ENCODE measurements at places on chromosomes 2 and 18.

DNA sequence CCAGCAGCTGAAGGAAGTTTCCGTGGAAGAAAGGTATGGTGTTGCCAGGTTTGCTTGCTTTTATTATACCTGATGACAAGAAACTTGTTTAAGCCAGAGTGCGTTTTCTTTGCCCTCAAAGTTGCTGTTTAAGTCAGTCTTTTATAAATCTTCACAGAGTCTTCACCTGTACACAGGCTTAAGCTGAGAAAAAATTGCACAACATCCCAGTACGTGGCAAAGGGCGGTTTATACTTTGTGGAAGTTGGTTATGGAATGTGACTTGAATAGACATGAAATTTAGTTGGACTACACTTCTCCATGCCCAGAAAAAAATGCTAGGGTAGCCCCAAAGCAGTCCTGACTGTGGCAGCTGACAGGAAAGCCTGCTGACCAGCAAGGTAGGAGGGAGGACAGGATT, 121.5 kb downstream of the RTN4 start:
- DNase-seq, result no peak

GRCh38 chr2:161135951-161136593, 24.2 kb upstream of the TANK start:
- DNase-seq, result no peak

- DNase-seq, result no peak
Measured at GRCh38 chr2:230765611-230766300, 53.1 kb downstream of the CAB39 start.

- DNase-seq, result no peak
Measured at GRCh38 chr18:12092398-12093229, 1.0 kb upstream of the ANKRD62 start.

DNA sequence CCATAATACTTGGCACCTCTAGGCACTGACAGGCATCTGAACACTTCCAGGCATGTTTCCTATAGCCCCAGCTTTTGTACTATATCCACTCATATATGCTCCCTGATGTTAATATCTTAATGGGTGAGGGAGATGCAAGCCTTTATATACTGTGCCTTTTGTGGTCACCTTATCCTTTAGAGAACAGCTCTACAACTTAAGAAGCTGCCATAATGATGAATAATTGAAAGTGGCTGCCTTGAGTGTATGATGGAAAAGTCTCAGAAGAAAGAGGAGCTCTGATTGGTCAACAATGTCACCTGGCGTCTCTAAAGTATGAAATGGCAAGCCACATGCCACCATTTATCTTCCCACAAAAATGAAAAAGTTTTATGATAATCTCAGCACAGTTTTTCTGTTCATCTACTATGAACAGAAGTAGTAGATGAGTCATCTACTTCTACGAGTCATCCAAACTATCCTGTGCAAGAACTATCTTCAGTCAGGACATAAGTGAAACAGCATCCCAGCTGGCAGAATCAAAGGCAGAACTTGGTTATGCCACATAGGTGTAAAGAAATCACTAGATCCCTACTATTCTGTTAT, 997.9 kb upstream of the CELF4 start:
- no peak for DNase-seq

DNA sequence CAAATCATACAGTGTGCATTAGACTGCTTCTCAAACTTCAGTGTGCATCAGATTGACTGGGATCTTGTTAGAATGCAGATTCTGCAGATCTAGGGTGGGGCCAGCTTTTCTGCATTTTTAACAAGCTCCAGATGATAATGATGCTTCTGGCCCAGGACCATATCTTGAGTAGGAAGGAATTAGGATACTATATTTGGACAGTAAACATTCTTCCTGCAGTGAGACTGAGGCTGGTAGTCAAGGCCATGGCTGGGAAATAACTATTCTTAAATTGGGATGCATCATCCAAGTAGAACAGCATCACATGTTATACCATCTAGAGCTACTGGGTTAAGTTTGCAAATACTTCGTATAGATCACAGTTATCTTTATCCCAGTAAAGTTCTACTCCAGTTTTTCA, 28.4 kb upstream of the ARMC9 start:
- no peak for DNase-seq

GRCh38 chr2:192535956-192536921, 341.5 kb upstream of the TMEFF2 start:
- DNase-seq, result no peak

GRCh38 chr2:108194409-108195132, 45.2 kb upstream of the SULT1C3 start:
- DNase-seq, result no peak

All from activated CD8-positive, alpha-beta memory T cell treated with anti-CD3 and anti-CD28 coated beads for 48 hours (primary cell).